Anterior cingulate cortex (tissue), 58 donors: ENCODE measurements at places on chromosomes 16 and 17.
A peak's percentile ranks its signal among the peaks of the same experiment; 100 is the strongest.

- no peak for DNase-seq
Measured at GRCh38 chr16:79008036-79008868, 592.3 kb downstream of the MAF start.

DNA sequence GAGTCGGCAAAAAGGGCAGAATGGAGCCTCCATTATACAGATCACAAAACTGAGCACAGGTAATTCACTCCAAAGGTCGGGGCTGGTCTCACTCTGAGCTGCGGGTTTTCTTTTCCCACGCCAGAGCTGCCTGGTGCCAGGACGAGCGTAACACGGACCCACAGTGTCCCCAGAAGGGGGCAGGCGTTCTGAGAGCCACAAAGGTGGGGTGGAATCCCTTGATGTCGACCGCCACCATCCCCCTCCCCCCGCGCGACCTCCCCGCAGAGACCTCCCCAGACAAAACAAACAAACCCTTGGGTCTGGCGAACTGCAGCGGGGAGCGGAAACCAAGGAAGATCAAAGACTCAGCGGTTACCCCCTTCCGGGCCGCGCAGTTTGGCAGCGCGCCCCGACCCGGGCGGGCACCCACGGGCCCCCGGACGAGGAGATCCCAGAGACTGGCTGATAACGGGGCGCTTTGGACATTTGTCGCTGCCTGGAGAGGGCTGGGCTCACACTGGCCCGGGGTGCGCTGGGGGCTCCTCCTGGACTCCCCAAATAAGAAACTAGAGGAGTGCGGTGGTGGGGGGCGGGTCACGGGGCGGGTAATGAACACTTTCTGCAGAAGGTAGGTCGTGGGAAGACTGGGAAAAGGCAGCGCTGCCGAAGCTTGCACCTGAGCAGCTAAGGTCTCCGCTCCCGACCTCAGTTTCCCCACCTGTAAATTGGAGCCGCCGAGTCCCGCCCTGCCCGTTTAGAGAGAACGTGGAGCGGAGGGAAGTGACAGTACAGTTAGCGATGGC, 664 bp upstream of the NKD1 start:
- DNase-seq: no peak

- DNase-seq: no peak
Measured at GRCh38 chr16:15502041-15502725, 67.8 kb downstream of the BMERB1 start.

DNA sequence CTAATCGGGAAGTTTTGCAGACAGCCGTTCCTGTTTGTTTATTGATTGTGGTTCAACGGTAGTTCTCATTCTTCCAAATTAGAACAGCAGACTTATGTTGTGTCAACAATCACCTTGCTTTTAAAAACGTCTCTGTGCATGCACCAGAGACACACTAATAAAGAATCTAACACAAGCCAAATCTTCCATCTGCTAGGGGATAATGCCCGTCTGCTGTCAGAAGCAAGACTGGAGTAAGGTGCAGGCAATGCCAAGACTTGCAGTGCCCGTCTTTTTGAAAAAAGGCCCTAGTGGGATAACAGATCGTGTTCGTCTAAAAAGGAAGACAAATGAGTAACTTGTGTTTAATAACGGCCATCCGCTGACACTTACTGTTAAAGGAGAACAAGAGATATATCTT, 158.4 kb downstream of the KCNJ2 start:
- DNase-seq: no peak

GRCh38 chr16:14373896-14374295, 256.2 kb downstream of the PARN start:
- DNase-seq: no peak

- no peak for DNase-seq
Measured at GRCh38 chr16:79712276-79712675, 111.7 kb upstream of the MAF start.

GRCh38 chr17:43873091-43873490, 26.1 kb downstream of the CD300LG start:
- DNase-seq: no peak

- DNase-seq: no peak
Measured at GRCh38 chr16:65118871-65119270, 3.0 kb downstream of the CDH11 start.

DNA sequence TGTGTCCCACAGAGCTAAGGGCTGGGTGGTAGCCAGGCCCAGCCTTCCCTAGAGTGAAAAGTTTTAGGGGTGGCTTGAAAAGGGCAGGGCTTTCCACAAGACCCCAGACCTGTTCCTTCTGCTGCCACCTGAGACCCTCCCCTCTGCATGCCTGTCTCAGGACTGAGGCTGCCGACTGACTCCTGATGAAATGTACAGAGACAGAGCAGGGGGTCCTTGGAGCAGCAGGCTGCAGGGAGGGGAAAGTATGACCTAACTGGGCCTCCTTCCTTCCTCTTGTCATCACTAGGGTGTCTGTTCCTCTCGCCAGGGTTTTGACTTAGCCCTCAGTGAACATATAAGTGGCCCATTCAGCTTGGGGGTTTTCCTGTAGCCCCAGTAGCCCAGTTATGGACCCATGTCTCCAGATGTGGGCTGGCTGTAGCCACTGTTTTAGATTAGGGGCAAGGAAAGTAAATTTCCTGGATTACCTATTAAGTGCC, 14.9 kb upstream of the NFATC3 start:
- DNase-seq: no peak

GRCh38 chr16:61237884-61238485, 798.3 kb downstream of the CDH8 start:
- DNase-seq: no peak

- no peak for DNase-seq
Measured at GRCh38 chr16:84302111-84302954, 7.7 kb downstream of the WFDC1 start.

- no peak for DNase-seq
Measured at GRCh38 chr16:78381060-78381459, 281.6 kb downstream of the WWOX start.

- DNase-seq: no peak
Measured at GRCh38 chr16:60945225-60945624, 1091.0 kb downstream of the CDH8 start.

- no peak for DNase-seq
Measured at GRCh38 chr16:54506214-54506580, 219.6 kb upstream of the IRX3 start.

DNA sequence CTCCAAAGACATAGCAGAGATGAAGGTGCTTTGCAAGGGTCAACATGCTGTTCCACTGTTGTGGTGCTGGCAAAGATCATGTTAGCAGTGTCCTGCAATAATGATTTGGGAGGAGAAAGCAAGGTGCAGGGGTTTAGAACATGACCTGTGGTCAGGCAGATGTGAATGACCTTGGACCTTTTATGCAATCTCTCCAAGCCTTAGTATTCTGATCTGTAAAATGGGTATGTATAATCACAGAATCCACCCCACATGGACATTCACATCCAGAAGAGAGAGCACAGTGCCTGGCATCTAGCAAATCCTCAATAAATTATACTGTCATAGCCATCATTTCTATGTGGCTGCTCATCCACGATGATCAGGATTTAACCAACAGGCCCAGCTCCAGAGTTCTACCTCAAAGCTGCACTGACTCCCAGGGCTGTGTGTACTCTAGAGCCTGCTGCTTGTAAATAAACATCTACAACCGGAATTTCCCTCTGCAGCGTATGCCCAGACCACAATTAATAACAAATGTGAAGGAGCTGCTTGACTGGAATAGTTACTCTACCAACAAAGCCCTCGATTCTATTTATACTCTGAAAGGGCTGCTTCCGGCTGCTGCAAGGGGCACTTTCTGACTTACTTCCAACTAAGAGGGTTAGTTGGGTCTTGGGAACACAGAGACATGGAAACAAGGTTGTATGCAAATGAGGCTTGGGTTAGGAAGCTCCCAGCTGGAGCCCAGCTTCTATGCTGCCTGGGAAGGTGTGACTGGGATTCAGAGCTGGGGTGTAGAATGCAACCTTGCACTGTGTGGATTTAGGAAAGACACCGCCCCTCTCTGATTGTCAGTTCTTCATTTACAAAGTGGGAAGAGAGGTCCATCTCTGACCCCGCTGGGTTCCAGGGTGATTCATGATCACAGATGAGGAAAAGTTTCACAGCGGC, 265.2 kb downstream of the XYLT1 start:
- no peak for DNase-seq

- DNase-seq: peak; percentile 25
Measured at GRCh38 chr16:23408823-23409298, 44.1 kb downstream of the COG7 start.

- DNase-seq: peak; percentile 16
Measured at GRCh38 chr16:22192261-22193062, 13.6 kb upstream of the EEF2K start.

GRCh38 chr16:1244881-1245280, 4.4 kb downstream of the TPSAB1 start:
- no peak for DNase-seq

DNA sequence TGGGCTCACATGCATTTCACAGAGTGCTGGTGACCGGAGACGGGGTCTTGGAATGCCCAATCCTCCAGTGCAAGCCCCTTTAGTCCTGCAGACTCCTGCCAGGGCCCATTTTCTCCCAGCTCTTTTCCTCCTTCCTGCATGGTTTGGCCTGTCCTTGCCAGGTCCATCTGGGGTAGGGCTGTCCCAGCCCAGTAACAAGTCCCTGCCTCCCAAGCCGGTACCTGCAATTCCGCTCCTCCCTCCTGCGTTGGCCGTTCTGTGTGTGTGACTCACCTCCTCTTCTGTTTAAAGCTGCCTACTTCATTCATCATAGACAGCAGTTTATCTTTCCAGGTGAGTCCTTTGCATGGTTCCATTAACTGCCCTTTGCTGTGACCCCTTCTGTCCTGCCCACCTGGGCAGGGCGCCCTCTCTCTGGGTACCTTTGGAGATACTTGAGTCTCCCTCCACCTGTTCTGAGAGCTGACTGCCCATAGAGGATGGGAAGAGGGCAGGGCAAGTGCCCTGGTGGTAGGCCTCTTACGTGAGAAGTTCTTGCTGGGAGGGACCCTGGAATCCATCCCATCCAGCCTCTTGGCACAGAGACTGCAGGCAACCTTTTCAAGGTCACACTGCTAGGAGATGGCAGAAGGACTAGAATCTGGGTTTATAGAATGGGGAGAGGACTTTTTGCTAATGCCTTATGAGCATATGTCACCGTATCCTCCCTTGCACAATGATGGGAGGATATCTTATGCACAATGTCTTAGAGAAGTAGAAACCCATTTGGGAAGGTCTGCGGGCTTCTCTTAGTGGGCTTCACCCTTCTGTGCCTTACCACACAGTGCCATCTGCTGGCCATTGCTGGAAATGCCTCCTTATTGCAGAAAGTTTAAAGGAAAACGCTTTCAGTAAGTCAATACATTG, 29.7 kb upstream of the LGALS9 start:
- DNase-seq: peak; percentile 58

GRCh38 chr16:4870138-4870671, 22.9 kb downstream of the UBN1 start:
- DNase-seq: peak; percentile 52

- DNase-seq: no peak
Measured at GRCh38 chr17:43316522-43317142, 82.2 kb upstream of the ARL4D start.

- DNase-seq: no peak
Measured at GRCh38 chr17:51722994-51723393, 435.5 kb downstream of the CA10 start.

GRCh38 chr16:81684242-81684837, 94.8 kb upstream of the PLCG2 start:
- DNase-seq: no peak
